ENCODE measurements at places on chromosomes 5 and 9.

- no peak for DNase-seq
Measured at GRCh38 chr9:82397534-82397933, 409.0 kb downstream of the SPATA31D1 start.

GRCh38 chr9:91186632-91187108 lies 175.0 kb downstream of the AUH start:
- no peak for DNase-seq

GRCh38 chr9:82882748-82883147 lies 180.2 kb downstream of the RASEF start:
- peak; percentile 8 for DNase-seq

GRCh38 chr5:145243016-145243415 lies 592.1 kb downstream of the PRELID2 start:
- no peak for DNase-seq

- no peak for DNase-seq
Measured at GRCh38 chr9:94157050-94157801, 73.0 kb downstream of the PTPDC1 start.

- no peak for DNase-seq
Measured at GRCh38 chr5:37875051-37875787, 35.4 kb upstream of the GDNF start.

DNA sequence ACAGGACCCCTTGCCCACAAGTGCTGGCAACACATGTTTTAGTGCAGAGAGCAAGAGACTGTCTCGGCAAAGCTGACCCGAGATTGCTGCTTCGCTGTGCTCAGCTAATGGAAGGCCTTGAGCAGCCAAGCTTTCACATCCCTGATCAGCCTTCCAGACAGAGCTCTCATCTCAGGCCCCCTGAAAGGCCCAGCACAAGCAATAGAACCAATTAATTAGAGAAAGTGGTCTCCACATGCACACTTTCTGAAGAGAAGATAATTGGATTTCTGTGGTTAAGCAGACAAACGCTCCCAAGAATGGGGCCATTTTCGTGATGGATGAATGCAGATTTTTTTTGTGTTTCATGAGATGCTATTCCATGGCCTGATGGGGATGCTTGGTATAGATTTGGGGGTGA lies 174.9 kb downstream of the NSG2 start:
- no peak for DNase-seq

DNA sequence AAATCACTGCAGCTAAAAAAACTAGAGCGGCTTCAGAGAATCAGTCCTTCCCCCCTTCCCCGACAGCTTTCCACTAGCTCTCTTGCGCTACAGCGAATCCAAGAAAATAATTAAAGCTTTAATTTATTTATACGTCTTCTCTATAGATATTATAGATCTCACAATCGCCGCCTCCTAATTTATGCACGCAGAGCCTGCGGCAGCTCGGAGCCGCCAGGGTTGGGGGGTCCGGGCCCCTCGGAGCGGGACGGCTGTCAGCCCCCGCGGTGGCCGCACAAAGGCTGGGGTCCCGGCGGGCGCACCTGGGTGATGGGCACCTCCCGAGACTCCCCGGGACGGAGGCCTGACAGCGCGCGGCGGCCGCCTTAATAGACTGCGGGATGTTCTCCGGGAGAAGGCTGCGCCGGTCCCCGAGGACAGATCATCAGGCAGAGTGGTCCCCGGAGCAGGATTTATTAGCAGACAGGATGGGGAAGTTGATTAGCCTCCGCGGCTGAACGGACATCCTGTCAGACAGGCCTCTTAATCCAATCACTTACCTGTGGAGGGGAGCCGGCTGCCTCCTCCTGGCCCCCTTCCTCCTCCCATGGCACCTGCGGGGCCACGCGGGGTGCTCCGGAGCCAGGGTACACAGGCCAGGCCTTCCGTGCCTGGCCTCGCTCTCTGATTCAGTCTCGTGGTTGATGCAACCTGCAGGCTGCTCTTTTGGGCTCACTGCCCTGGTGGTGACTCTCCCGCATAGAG lies 166.8 kb downstream of the MELK start:
- DNase-seq = no peak

DNA sequence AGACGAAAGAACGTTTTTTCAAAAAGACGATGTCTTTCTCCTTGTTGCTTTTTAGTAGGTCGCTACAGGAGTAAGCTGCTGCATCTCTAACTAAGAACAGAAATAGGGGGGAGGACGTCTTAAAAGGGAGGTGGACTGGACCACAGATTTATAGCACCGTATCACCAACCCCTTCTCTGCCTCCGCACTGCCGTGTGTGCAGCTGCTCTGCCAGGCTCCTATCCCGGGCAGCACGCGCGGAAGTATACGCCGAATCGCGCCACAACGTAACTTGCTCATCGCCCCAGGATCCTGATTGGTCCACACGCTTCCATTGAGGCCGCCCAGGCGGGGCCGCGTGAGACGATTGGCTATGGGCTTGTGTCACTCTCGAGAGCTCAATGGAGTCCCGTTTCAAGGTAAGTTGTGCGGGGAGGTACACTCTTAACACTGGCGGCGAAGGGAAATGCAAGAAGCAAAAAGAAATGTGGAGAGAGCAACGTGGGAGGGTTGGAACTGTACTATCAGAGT lies at the start of gene ELAVL2:
Gene ELAVL2 (minus strand): TSS at position 121 of the 510 bp plus-strand sequence. CDS start 64,006 bp downstream, outside the sequence.
- peak; percentile 83 for DNase-seq

DNA sequence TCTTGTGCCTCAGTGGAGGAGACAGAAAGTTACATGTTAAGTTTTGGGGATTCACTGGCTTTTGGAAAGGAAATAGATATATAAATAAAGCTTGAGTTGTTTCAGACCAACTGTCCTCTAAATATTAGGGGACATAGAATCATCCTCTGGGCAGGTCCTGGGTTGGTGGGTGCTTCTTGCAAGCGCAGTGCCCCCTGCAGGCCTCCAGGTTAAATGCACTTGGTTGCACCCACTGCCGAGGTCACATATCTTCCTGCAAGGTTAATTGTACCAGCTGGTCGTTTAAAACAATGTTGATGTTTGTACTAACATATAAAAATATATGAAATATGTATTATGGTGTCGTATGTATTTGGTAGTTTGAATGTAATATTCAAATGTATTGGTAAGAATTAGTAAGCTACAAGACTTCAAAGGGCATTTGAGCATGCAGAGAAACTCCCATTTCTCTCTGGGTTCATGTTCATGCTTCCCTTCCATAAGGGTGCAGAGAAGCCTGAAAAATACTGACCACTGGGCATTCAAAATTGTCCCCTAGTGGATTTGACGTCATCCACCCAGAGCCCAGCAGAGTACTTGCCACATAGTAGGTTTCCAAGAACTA lies 87.0 kb downstream of the ZNF618 start:
- DNase-seq = peak; percentile 64

GRCh38 chr9:71524996-71525580 lies 243.2 kb downstream of the CEMIP2 start:
- DNase-seq = no peak

DNA sequence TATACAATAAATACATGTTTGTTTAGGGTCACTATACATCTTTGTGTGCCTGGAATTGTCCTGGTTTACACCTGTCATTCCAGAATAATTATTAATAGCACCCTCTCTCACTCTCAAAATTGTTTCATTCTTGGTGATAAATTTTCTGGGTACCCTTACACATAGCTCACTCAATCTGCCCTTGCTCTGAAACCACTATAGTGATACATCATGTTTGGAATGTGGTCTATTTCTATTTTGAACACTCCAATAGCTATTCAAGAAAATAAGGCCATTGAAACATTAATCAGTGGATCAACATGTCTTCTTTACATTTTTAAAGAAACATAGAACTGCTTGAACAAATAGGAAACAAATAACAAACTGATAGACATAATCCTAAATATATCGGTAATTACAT lies 158.7 kb downstream of the ARRDC3 start:
- no peak for DNase-seq

- DNase-seq = no peak
Measured at GRCh38 chr5:172622091-172623046, 18.7 kb upstream of the NEURL1B start.

- no peak for DNase-seq
Measured at GRCh38 chr5:40442346-40442745, 237.4 kb upstream of the PTGER4 start.

Data from ELF-1 (cell line).